ENCODE measurements at places on chromosomes 2 and 18. TPM values are rescaled to one million over a fixed set of nuclear protein-coding genes. Genes with fewer than 3 reads are reported as not detected.

- no peak for DNase-seq
Observed at GRCh38 chr2:72010647-72011369, 136.9 kb downstream of the CYP26B1 start.

- DNase-seq = no peak
Observed at GRCh38 chr2:217263756-217264155, 403.9 kb upstream of the TNP1 start.

GRCh38 chr18:31581498-31582197 is 10.0 kb upstream of the TTR start:
- DNase-seq = no peak

DNA sequence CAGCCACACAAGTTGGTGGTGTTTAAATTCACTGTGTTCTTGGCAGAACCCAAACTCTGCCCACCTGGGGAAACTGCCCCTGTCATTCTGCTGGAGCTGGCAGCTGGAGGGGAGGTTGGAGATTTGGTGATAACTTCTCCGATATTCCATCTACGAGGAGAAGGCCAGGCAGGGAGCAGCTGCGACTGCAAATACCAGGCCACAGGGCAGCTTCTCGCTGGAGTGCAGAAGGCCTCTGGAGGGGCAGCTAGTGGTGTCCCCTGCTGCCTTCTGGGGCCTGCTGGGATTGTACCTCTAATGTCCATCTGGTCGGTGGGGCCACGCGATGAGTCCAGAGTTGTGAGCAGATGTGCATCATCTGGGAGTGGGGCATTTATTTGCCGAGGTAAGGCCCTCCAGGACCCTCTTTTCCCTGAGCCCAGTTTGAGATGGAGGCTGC is 98.9 kb downstream of the ACKR3 start:
- no peak for DNase-seq

DNA sequence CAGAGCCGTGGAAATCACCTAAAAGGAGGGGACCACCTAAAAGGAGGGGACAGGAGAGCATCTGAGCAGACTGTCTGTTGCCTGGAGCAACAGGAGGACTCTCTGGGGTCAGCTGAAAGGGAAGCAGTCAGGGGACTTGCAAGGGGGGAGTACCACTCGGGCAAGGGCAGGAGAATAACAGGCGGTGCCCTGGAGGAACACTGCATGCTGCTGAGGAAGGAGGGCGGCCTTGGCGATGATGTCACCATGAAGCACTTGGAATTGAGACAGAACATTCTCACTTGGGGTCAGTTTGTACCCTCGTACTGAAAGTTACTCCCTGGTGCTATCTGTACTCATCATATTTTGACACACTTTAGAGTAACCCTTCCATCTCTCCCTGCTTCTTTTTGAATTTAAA is 18.4 kb downstream of the SIX3 start:
- no peak for DNase-seq

GRCh38 chr2:202149936-202150335 is 76.9 kb downstream of the KIAA2012 start:
- no peak for DNase-seq

DNA sequence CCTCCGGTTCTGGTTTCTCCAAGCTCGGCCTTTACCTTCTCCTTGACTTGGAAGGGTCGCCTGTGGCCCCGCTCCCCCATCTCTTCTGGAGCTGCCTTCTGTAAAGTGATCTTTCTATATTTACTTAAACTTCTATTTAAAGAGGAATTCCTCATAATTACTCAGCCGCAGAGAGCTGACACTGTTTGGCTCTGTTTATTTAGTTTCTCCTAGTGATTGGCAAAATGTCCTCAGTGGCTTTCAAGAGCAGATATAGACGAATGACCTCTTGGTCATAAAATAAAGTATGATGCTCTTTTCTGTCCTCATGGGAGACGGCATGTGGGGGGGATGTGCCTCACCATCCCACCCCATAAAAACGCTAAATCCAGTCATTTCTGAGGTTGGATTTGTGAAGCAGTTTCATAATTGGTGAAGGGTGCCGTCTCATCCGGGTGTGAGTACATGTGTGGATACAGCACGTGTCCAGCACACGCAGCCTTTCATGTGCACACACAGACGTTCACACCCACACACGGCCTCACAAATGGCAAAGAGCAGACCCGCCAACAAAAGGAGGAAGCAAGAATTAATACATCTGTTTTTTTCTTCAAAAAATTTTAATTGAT is 43.4 kb upstream of the SMAD7 start:
- DNase-seq = peak; percentile 72

GRCh38 chr18:48615566-48616401 is 77.0 kb downstream of the CTIF start:
- DNase-seq = no peak

- DNase-seq = peak; percentile 46
Observed at GRCh38 chr2:88852753-88853402, 161.4 kb downstream of the RPIA start.

DNA sequence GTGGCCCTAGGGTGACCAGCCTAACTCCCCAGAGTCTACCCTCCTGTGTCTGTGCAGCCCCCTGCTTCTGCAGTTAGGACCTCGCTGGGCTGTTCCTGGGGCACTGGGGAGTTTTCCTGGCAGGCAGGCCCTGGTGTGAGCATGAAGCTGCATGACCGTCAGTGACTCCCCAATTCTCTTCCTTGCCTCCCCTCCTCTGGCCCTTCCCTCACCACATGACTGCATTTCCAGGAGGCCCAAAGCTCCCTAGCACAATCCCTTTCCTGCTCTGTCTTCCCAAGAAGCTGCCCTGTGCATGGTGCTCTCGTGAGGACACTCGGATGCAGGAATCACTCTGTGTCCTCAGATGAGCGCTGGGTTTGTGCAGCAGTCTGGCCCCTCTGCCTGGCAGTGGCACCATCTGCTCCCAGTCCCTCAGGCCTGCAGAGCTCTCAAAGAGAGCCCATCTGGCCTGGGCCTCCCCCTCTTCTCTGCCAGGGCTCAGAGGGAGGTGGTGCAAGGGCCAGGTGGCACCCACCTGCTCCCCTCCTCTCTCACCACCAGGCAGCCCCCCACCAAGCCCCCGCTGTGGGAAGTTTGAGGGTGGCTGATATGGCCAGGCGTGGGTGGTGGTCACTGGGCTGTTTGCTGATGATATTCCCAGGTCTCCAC is 125.6 kb upstream of the HS6ST1 start:
- DNase-seq = no peak

GRCh38 chr2:234534515-234534914 is 37.6 kb upstream of the ARL4C start:
- no peak for DNase-seq

- no peak for DNase-seq
Observed at GRCh38 chr2:39870871-39871270, 91.8 kb upstream of the THUMPD2 start.

DNA sequence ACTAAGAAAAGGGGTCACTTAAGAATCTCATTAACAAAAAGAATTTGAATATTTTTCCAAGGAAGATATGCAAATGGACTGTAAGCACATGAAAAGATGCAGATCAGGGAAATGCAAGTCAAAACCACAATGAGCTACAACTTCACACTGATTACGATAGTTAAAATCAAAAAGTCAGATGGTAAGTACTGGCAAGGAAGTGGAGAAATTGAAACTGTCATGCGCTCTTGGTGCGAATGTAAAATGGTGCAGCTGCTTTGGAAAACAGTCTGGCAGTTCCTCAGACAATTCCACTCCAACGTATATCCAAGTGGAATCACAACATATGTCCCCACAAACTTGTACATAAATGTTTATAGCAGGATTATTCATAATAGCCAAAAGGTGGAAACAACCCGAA is 81.4 kb downstream of the MSH2 start:
- DNase-seq = no peak

DNA sequence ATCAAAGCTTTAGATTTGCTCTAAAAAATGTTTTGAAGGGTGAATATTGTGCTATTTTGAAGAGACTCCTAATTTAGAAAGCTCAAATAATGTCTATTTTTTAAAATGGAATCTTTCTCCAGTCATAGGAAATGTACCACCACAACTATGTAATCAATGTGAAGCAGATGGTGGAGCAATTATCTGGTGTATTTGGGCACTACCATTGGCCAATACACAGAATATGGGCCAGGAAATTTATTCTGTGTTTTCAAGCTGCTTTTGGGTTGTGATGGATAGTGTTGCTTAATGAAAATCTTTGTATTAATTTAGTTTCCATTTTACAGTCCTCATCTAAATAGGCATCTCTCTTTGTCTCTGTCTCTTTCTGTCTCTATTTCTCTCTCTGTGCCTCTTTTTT is 17.1 kb upstream of the VWC2L start:
- no peak for DNase-seq

DNA sequence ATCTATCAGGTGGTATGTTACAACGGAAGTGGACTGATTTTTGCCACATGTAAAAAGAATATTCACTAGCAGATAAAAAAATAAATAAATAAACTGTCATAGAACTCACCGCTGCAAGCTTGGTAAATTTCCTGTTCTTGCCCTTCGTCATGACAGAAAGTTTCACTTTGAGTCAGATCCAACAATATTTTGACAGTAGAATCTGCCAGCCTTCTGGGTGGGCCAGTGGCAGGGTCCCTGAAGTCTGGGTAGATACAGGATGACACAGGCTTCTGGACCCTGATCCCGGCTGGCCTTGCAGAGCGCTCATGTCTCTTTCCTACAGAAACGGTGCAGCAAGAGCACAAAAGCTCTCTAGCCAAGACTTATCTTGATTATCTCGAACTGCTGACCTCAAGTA is 97.8 kb upstream of the PMAIP1 start:
- no peak for DNase-seq

- no peak for DNase-seq
Observed at GRCh38 chr2:40282428-40282827, 169.5 kb downstream of the SLC8A1 start.

GRCh38 chr2:97995026-97995733 is 568 bp downstream of the TMEM131 start:
- DNase-seq = peak; percentile 66

DNA sequence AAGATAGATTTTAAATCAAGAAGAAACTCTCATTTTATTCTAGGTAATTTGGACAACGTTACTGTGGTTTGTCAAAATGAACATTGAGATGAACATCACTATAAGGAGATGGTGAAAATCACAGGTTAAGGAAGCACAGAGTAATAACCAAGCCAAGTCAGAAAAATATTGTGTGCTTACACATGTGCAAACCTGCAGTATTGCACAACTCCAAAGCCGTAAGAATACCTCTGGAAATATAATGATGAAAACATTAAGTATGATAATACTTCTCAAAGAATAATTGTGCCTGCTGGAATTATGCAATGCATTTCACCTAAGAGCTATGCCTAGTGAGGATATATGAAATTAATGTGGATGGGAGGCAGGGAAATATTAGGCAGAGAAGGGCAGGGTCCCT is 21.1 kb upstream of the GALNT5 start:
- DNase-seq = no peak

DNA sequence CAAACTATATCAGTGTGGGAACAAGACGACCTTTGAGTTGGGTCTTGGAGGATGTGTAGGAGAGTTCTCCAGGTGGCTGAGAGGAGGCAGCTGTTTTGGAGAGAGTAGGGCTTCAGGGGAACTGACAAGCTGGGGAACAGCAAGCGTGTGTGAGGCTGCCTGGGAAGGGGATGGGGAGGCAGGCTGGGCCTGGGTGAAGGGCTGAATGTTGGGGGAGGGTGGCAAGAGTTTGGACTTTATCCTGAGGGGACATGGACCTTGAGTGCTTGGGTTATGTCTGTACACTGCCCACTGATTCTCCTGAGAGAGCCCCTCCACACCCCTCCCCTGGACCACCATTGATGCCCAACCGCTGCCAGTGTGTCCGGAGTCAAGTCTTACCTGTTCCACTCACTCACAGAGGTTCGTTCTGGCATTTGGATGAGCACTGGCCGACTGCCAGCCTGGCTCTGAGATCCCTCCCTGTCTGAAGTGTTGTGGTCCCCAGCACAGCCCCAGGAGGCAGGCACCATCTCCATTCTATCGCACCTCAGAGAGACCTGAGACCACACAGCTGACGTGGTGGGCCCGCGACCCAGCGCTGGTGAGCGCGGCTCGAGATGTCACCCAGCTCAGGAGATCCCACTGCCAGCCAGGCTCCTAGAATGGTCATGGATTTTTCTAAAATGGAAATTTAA is 59.5 kb downstream of the DCDC2C start:
- no peak for DNase-seq

DNA sequence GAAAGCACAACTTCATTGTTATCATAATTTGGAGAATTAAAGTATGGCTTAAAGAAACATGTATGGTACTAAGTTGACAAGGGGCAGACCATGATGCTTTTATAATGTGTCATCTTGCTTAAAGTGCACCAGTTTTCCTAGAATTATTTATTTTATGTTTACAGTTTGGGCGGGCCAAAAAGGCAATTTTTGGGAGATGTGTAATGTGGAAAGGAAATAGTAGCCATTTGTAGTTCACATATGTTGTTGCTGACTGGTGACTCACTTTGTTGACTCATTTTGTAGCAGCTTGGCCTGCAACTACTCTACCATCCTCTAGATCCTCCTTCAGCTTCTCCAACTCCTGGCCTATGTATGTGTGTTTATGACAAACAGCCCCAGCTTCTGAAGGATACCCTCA is 7.7 kb downstream of the ZSCAN30 start:
- no peak for DNase-seq

Gene PDE11A
- total RNA-seq = 0.51 TPM

Gene GALNT13
- 1.1 TPM for total RNA-seq

Gene CRYGD
- not detected for total RNA-seq

Gene PLB1
- total RNA-seq = 2.4 TPM

Gene FSIP2
- 3.1 TPM for total RNA-seq

Gene CYP27A1
- total RNA-seq = 19.8 TPM

Gene RNMT
- total RNA-seq = 47.5 TPM

Gene RGPD3
- 1.1 TPM for total RNA-seq

Gene DTYMK
- 20.0 TPM for total RNA-seq
